Colonic mucosa (tissue), 4 donors: ENCODE measurements at places on chromosomes 5 and 9.

DNA sequence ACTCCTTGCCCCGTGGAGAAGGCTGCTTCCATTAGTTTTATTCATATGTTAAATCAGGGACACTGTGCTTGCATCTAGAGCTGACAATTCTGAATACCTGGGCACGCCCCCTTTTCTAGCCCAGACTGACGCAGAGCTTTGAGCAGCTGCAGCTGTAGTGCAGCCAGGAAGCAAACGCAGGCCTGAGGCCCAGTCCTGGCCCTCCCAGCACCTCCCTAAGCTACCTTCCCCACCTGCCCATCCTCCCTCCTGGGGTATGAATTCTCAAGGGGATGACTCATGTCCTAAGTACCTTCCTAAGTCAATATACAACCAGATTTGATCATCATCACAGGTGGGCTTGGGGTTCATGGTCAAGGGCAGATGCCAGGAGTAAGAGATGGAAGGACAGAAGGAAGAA lies 3.5 kb downstream of the PHF19 start:
- no peak overlapping the region for H3K27ac ChIP-seq
- no peaks in the 10 kb centered on the region for H3K27me3 ChIP-seq
- no peaks in the 10 kb centered on the region for H3K36me3 ChIP-seq
- peaks cover 3% of the 10 kb centered on the region for H3K4me1 ChIP-seq
- no peak for DNase-seq
- H3K4me3 ChIP-seq, result no peak overlapping the region

- H3K4me1 ChIP-seq, result no peaks in the 10 kb centered on the region
- no peak overlapping the region for H3K27ac ChIP-seq
- H3K36me3 ChIP-seq, result no peaks in the 10 kb centered on the region
- H3K27me3 ChIP-seq, result no peaks in the 10 kb centered on the region
- H3K4me3 ChIP-seq, result no peak overlapping the region
These were observed 27.2 kb upstream of the CER1 start for GRCh38 chr9:14749741-14750211.

DNA sequence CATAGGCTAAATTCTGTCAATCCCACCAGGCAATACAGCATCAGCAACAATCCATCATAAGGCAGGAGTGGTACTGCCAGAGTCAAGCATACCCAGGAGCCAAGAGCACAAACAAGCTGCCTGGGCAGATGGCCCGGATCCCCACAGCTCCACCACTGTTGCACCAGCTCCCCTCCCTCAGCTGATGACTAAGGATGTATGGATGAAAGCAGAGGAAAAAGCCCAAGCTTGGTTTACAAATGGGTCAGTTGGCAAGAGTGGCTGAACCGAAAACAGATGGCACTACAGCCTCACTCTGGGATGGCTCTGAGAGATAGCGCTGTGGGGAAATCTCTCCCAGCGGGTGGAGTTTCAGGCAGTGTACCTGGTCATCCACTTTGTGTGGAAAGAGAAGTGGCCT lies 29.4 kb downstream of the DROSHA start:
- no peak for DNase-seq
- H3K27ac ChIP-seq, result no peak overlapping the region
- no peaks in the 10 kb centered on the region for H3K4me1 ChIP-seq
- no peaks in the 10 kb centered on the region for H3K27me3 ChIP-seq
- H3K4me3 ChIP-seq, result no peak overlapping the region
- H3K36me3 ChIP-seq, result no peaks in the 10 kb centered on the region

GRCh38 chr9:112764344-112764743 lies 13.8 kb downstream of the SNX30 start:
- no peak for DNase-seq
- no peaks in the 10 kb centered on the region for H3K4me1 ChIP-seq
- no peaks in the 10 kb centered on the region for H3K36me3 ChIP-seq
- H3K27me3 ChIP-seq, result no peaks in the 10 kb centered on the region
- peak overlapping the region; percentile 20 for H3K27ac ChIP-seq

- H3K36me3 ChIP-seq, result no peaks in the 10 kb centered on the region
- H3K4me1 ChIP-seq, result no peaks in the 10 kb centered on the region
- no peak for DNase-seq
- no peak overlapping the region for H3K4me3 ChIP-seq
- H3K27me3 ChIP-seq, result no peaks in the 10 kb centered on the region
- no peak overlapping the region for H3K27ac ChIP-seq
These were observed 636.2 kb downstream of the MTRR start for GRCh38 chr5:8505196-8505595.

- H3K4me3 ChIP-seq, result no peak overlapping the region
- H3K27me3 ChIP-seq, result no peaks in the 10 kb centered on the region
- no peak for DNase-seq
- H3K36me3 ChIP-seq, result no peaks in the 10 kb centered on the region
- H3K4me1 ChIP-seq, result no peaks in the 10 kb centered on the region
These were observed 33.5 kb upstream of the EBF1 start for GRCh38 chr5:159133041-159133741.
